Spleen (tissue), 13 donors: ENCODE measurements at places on chromosomes 16 and 17.

DNA sequence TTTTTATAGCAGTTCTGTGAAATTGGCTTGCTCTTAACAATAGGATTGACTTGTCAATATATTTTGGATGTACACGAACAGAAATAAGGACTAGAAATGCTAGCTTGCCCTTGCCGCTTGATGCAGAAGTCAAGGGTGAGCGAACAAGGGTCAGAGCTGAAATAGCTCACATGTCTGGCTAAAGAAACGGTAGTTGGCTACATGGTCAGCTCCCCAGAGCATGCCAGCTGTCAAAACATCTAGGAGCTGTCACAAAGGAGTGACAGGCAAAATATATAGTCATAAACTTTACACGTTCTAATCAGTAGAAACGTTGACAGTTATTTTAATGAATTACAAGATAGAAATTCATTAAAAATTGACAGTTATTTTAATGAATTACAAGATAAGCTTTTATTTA is 2.9 kb upstream of the MEIOB start:
- no peak for DNase-seq

DNA sequence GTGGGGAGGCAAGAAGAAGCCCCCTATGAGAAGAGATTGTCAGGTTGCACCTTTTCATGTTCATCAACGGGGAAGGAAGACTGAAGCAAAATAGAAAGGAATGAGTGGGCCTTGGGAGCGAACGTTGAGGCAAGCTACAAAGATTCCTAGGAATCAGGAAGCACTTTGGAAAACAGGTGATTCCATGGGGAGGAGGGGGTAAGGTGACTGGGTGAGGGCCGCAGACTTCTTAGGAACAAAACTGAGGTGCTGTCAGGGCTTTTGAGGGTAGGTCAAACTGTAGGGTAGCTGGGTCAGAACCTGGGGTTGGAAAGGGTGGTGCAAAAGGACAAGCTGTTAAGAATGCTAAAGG is 528 bp downstream of the ITFG1 start:
- DNase-seq = no peak

GRCh38 chr16:78399384-78399783 is 299.9 kb downstream of the WWOX start:
- no peak for DNase-seq

GRCh38 chr16:90044111-90044551 is 24.9 kb upstream of the DBNDD1 start:
- no peak for DNase-seq

DNA sequence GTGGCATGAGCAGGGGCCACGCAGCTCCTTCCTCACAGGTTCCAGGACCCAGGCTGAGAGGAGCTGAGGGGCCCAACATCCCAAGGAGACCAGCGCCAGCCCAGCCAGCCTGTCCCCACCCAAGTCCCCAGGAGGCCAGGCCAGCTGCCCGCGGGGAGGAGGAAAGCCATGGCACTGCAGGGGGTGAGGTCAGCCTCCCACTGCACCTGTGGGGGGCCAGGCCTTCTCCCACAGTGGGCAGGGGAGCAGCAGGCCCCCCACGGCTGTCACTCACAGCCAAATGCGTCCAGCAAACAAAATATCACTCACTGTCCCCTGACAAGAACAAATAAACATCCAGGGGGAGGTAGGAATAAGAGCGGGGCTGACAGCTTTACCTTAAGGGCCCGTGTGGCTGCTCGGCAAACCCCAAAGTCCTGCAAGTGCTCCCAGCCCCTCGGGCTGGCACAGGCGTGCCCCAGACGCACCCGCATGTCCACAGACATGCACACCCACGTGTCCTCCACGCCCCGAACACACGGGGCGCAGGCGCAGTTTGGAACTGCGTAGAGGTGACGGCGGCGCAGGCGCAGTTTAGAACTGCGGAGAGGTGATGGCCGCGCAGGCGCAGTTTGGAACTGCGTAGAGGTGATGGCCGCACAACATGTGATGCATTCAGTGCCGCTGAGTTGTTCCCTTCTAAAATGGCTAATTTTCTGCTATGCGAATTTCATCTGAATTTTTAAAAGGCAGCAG is 291.1 kb downstream of the FOXL1 start:
- peak; percentile 53 for DNase-seq

DNA sequence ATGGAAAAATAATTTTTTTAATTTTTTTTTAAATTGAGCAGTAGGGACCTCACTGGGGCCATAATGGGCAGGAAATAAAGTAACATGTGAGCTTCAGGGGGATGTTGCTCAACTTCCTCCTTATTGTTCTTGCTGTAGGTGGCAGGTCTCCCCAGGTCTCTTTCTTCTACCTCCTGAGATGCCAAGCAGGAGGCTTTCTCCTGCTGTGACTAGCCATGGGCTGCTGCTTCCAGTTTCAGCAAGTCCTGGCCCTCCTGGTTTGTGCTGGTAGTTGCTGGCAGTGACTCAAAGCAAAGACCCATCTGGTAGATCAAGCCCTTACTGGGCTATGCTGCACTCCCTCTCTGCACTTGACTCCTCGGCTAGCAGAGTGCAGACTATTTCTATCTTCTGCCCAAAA is 2.3 kb downstream of the DPEP2NB start:
- DNase-seq = no peak

DNA sequence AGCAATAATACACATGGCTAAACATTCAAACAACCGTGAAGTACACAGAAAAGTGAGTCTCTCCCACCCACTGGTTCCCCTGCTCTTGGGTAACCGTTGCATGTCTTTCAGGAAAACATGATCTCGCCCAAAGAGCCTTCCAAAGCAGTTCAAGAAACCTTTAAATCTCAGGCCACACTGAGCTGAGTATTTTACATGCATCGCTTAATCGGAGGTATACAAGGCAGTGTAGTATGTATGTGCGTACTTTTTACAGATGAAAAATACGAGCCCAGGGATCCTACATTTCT is 741 bp upstream of the DEXI start:
- no peak for DNase-seq
